ENCODE measurements at places on chromosomes 11 and 22.
A peak's percentile ranks its signal among the peaks of the same experiment; 100 is the strongest.

DNA sequence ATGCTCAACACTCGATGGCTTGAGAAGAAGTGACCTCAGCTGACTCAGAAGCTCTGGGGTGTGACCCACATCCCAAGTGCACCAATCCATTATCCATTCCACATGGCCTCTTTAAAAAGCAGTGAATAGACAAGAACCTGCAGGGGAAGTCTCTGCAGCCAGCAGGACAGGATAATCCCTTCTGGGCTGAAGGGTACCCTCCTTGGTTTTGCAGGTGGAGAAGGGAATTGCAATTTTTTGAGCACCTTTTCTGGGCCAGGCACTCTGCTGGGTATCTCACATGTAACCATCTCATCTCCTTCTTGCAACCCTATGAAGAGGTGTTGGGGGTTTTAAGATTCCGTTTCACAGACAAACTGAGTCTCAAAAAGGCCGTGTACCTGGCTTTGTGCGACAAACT lies 76.6 kb downstream of the MYO18B start:
- no peak for DNase-seq

GRCh38 chr11:114987186-114987760 lies 308.9 kb downstream of the NXPE2 start:
- DNase-seq = no peak

DNA sequence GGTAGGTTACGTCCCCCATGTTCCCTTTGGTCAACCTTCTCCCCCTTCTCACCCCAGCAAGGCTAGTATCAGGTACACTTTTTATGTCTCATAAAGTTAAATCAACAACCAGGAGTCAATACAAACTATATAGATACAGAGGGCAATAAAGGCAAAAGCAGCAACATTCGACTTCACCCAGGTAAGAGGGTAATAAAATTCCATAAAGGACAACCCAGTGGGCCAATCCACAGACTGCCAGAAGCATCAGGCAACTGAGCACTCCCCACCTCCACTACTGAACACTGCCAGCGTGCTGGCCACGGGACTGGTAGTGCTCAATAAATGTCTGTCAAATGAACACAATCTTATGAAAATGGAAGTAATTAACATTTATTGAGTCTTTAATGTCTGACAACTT lies 5.1 kb upstream of the MS4A18 start:
- DNase-seq = no peak

DNA sequence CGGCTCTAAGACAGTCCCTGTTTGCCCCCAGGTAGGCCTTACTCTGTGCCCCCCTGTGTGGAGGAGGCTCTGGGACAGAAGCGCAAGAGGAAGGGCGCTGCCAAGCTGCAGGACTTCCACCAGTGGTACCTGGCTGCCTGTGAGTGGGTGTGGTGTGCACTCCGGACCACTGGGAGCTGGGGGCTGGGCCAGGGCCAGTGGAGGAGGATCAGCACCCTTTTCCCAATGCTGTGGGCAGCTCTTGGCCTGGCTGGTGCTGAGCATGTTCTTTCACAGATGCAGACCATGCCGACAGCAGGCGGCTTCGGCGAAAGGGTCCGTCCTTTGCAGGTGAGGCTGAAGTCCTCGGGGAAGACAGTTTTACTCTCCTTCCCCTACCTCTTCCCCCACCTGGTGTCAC lies 3.7 kb downstream of the SCO2 start:
- no peak for DNase-seq

DNA sequence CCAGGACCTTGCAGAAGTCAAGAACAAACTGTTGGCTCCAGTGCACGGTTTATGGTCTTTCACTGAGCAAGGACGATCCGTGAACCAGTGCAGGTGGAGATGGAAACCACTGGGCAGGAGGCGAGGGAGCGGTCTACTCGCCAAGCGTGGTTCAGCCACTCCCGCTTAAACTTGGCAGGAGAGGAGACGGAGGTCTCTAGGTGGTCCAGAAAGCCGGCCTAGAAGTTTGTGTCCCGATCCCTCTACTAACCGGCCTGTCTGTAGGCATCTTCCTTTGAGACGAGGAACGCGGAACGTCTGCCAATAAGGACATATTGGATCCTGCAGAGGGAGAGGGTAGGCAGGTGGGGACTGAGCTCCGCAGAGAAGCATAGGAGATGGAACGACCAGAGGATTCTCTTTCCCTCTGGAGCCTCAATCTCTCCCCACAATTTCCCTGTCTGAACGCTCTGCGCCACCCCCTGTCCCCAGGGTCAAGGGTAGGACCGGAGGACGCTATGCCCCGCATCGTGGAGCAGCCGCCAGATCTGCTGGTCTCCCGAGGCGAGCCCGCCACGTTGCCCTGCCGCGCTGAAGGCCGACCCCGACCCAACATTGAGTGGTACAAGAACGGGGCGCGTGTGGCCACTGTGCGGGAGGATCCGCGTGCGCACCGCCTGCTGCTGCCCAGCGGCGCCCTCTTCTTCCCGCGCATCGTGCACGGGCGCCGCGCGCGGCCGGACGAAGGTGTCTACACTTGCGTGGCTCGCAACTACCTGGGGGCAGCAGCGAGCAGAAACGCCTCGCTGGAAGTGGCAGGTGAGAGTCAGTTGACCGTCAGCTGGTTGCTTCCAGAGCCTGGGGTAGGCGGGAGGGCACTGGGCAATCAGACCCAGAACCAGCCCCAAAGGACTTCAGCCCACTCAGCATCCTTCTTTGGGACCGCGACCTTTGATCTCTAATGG lies 3.4 kb downstream of the ROBO3 start:
- no peak for DNase-seq

DNA sequence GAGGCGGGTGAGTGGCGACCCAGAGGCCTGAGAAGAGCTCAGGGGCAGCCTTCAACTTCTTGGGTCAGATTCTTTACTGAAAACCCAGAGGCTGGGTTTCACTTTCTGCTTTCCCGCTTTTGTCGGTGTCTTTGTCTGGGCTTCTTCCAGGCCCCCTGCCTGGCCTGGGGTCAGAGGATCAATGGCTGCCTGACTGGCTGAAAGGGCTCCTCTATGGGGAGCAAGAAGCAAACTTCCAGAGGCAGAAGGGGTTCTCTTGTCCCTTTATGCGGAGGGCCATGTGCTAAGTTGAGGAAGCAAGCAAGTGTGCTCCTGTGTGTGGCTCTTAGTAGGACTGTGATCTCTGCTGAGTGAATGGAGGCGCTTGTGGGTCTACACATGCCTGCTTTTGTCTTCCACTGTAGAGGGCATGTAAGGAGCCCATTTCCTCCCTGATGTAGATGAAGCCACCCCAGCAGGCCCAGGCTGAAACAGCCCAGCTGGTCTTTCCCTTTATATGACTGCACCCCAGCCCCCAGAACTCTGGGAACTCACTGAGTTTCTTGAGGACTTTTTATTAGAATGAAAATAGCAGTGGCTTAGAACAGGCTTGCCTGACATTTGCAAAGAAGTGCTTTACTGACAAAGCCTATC lies 1.0 kb upstream of the PKNOX2 start:
- peak; percentile 26 for DNase-seq

DNA sequence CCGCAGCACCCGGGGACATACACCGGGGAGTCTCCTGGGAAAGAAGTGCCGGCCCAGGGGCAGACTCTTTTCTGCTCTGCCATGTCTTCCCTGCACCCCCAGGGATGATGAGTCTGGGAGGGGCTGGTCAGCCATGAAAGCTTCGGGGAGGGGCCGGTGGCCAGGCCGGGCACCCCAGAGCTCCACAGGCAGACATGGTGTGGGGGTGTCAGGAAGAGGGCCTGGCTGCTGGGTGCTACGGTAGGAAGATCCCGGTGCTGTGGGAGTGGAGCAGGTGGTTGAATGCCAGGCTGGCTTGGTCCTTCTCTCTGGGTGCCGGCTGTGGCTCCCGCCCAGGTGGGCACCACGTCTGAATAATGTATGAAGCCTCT lies 17.4 kb downstream of the LSP1 start:
- no peak for DNase-seq

- no peak for DNase-seq
Measured at GRCh38 chr11:71451596-71452198, 1.3 kb upstream of the NADSYN1 start.

GRCh38 chr22:45830531-45831245 lies 146.3 kb downstream of the WNT7B start:
- DNase-seq = no peak

DNA sequence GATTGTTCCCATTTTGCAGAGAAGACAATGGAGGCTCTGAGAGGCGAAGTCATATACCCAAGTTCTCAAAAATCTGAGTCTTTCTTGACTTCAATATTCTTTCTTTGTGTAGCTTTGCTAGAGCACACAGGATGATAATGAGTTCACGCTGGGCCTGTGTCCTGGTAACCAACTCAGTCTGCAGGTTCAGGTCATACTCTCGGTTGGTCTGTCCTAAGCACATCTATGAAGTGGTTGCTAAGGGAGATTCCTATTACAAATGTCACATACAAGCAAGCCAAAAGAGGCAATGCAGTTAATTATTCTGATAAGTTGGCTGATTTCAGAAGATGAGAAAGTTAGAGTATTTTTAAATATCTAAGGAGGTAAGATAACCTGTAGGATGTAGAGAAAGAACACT lies 481.0 kb downstream of the SOX6 start:
- DNase-seq = no peak

- DNase-seq = no peak
Measured at GRCh38 chr11:115497303-115497702, 6.9 kb downstream of the CADM1 start.

DNA sequence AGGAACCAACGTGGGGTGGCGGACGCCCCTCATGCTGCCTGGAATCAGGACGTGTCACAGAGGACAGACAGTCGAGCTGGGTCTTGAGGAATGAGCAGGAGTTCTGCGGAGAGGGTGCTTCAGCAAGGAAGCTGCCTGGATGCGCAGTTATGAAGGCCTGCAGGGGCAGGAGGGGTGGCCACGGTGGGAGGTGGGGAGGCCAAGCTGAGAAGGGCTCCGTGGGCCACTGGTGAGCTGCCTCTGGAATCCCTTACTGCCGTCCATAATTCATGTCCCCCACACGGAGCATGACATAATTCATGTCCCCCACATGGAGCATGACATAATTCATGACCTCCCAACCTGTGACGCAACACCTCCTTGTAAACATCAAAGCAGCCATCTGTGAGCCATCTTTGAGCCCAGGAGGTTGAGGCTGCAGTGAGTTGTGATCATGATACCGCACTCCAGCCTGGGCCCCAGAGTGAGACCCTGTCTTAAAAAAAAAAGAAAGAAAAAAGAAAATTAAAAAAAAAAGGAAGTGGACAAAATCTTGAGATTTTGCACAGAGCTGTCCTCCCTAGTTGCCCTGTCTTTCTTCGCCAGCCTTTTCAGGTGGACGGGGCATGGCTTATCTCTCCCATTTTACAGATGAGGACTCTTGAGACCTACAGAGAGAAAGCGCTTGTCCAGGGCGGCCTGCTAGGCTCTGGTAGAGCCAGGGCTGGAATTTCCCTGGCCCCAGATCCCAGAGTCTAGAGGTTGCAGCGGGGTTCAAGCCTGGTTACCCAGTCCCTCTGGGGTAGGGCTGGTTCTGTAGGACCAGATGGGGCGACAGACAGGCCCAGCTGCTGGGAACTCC lies 24.3 kb upstream of the PICK1 start:
- DNase-seq = no peak

DNA sequence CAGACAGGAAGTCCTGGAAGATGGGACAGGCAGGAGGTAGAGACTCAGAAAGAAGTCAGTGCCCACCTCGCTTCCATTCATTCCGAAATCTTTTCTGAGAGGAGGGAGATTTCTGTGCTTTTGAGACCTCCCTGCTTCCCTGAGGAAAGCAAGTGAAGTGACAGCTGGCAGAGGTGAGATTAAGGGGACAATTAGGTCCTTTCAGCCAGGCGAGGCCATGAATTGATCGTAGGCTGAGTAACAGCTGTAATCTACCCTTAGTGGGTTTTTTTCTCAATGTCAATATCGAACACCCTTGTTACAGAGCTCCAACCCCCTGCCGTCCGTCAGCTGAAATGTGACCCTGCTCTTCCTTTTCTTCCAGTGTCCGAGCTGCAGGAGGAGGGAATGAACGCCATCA lies 96.0 kb downstream of the PARVA start:
- no peak for DNase-seq

DNA sequence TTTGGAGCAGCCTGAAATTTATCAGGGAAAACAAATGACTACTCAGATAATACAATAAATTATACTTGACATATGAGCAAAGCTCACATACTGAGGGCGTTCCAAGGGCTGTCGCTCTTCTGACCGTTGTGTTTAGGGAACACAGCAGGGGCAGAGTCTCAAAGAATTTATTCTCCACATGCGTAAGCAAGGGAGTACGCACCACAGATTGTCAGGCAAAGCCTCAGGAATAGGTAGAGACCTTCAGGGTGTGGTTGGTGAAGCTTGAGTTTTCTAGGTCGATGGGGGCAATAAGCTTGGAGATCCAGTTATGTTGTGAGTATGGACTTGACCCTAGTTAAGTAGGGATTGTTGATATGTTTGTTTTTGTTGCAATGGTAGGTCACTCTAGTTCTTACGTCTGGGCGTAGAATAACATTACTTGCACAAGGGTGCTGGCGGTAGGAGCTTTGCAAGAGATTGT lies 830 bp downstream of the ACAT1 start:
- no peak for DNase-seq

- no peak for DNase-seq
Measured at GRCh38 chr22:35051013-35051535, 14.9 kb upstream of the ISX start.

DNA sequence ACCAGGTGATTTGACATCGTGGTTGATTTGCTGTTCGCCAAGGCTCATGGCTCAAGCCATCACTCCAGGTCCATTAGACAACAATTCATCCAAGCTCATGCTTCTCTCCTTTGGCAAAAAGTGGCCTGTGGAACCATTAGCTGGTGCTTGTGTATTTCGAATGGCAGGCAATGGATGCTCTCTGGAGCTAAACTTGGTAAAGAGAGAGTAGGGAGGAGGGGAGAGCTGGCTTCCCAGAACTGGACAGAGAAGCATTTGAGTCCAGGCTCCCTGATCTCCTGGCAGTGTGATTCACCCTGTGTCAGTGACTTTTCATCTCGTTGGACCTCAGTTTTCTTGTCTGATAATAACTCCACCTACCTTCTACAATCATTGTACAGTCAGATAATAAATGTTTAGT lies 64.6 kb downstream of the MYO18B start:
- no peak for DNase-seq

GRCh38 chr22:22936915-22937656 lies 49.5 kb downstream of the IGLL5 start:
- no peak for DNase-seq
